ENCODE measurements at places on chromosomes 7 and 10. TPM values are rescaled to one million over a fixed set of nuclear protein-coding genes. Genes with fewer than 3 reads are reported as not detected.

SPDYE6 gene
- not detected for total RNA-seq

DCLRE1C gene
- 61.8 TPM for total RNA-seq

PRSS37 gene
- total RNA-seq, result not detected

HOXA7 gene
- not detected for total RNA-seq

CYP3A4 gene
- not detected for total RNA-seq

GRCh38 chr7:156379324-156380070 is 261.1 kb upstream of the RNF32 start:
- no peak for DNase-seq
- no peaks in the 10 kb centered on the region for H3K27me3 ChIP-seq
- H3K27ac ChIP-seq, result no peak overlapping the region
- H3K36me3 ChIP-seq, result no peaks in the 10 kb centered on the region
- no peaks in the 10 kb centered on the region for H3K4me1 ChIP-seq

DNA sequence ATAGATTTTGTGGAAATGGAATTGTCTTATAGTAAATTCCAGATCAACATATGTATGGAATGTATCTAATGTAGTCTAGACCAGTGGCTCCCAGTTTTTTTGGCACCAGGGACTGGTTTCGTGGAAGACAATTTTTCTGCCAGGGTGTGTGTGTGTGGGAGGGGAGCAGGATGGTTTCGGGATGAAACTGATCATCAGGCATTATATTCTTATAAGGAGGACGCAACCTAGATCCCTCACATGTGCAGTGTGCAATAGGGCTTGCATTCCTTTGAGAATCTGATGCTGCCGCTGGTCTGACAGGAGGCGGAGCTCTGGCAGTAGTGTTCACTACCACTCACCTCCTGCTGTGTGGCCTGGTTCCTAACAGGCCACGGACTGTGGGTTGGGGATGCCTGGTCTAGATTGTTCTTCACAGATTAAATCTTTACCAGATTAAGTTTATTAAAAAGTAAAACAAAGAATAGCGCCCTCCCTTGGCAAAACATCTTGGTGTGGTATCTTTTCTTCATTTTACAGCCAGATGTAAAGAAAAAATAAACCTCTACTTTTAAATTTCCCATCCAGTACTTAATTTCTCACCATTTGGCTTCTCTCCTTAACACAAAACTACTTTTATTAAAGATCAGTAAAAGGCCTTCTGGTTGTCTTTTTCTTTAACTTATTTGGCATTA is 48.4 kb downstream of the SEPTIN7 start:
- H3K27me3 ChIP-seq, result no peaks in the 10 kb centered on the region
- H3K27ac ChIP-seq, result no peak overlapping the region
- DNase-seq, result no peak
- no peaks in the 10 kb centered on the region for H3K4me1 ChIP-seq
- no peak overlapping the region for H3K4me3 ChIP-seq

DNA sequence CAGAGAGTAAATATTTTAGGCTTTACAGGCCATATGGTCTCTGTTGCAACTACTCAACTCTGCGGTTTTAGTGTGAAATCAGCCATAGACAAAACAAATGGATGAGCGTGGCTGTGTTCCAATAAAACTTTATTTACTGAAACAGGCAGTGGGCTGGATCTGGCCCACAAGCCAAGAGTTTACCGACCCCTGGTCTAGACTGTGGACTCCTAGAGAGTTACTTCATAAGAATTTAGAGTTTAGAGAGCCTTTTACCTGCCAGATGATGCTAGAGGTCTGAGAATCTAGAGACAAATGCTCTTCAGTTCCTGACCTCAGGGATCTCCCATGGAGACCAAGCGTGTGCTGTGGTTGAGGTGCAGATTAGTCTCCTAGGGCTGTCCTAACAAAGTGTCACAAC is 174.8 kb downstream of the PTEN start:
- H3K36me3 ChIP-seq, result no peaks in the 10 kb centered on the region
- H3K27me3 ChIP-seq, result no peaks in the 10 kb centered on the region
- H3K4me3 ChIP-seq, result no peak overlapping the region
- no peak for DNase-seq
- no peaks in the 10 kb centered on the region for H3K4me1 ChIP-seq
- no peak overlapping the region for H3K27ac ChIP-seq

GRCh38 chr10:26438534-26439341 is 597 bp downstream of the APBB1IP start:
- peak overlapping the region; percentile 82 for H3K27ac ChIP-seq
- peaks cover 48% of the 10 kb centered on the region for H3K4me1 ChIP-seq
- peak overlapping the region; percentile 83 for H3K4me3 ChIP-seq
- peak; percentile 77 for DNase-seq
- H3K36me3 ChIP-seq, result no peaks in the 10 kb centered on the region

DNA sequence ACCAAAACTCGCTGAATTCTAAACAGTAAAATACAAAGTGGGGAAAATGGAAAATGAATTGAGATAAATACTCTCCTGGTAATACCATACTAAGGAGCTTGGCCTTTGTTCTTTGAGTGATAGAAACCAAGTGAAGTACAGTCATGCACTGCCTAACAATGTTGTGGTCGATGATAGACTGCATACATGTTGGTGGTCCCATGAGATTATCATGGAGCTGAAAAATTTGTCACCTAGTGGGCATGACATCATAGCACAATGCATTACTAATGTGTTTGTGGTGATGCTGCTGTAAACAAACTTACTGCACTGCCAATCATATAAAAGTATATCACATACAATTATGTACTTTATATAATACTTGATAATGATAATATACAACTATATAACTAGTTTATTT is 419.1 kb downstream of the ARL4A start:
- no peaks in the 10 kb centered on the region for H3K4me1 ChIP-seq
- DNase-seq, result no peak
- H3K36me3 ChIP-seq, result no peaks in the 10 kb centered on the region

- no peak overlapping the region for H3K27ac ChIP-seq
- peak overlapping the region; percentile 42 for H3K4me3 ChIP-seq
- H3K4me1 ChIP-seq, result peaks cover 21% of the 10 kb centered on the region
- H3K27me3 ChIP-seq, result no peaks in the 10 kb centered on the region
Observed at GRCh38 chr7:74454021-74454924, 567 bp downstream of the GTF2IRD1 start.

DNA sequence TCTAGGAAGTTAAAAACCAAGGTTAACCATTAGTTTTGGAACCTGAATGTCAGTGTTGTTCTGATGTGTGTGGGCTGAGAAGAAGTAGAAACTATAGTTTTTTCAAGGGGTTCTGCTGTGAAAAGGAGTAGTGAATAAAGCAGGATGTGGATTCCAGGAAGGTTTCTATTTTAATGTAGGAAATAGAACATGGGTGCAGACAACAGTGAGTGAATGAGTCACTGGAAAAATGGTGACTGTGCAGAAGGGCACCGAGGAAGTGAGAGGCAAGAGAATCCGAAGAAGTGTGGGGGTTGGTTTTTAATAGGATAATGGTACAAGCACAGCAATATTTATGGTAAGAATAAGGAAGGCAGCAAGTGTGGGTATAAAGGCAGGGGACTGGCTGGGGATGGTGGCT is 120.4 kb downstream of the ARHGAP21 start:
- H3K27ac ChIP-seq, result no peak overlapping the region
- DNase-seq, result no peak
- no peaks in the 10 kb centered on the region for H3K27me3 ChIP-seq
- no peaks in the 10 kb centered on the region for H3K36me3 ChIP-seq

- peak within 1 kb of the TSS; percentile 41 for H3K4me3 ChIP-seq
- no peak for DNase-seq
- peaks cover 10% of the 10 kb centered on the region for H3K4me1 ChIP-seq
- H3K27me3 ChIP-seq, result peaks cover 13% of the 10 kb centered on the region
- H3K27ac ChIP-seq, result no peak within 1 kb of the TSS
Observed at GRCh38 chr7:42236976-42237810, at the start of gene GLI3. Gene GLI3, minus strand, starts transcription at chr7:42237209. Its CDS starts 13,956 bp downstream, at chr7:42223253.

DNA sequence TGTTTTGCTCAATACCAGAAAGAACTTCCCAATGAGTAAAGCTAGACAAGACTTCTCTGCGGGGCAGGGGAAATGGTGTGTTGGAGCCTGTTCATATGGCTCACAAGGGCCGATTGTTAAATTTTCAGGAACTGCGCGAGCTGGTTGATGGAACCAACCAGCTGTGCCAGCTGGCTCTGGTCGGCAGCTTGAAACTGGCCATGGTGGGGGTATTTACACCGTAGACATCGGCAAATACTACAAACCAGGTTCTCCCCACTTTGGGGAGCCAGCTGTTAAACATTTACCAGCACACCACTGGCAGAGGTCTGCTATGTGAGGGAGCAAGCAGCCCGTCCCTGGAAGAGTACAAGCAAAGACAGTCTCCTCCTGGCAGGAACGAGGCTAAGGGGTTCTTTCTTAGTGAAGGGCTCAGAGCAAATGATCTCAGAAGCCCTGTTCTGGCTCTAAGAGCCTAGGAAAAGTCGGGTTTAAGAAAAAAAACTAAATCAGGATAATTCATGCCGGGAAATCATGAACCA is 8.8 kb upstream of the ZMIZ1 start:
- no peaks in the 10 kb centered on the region for H3K4me1 ChIP-seq
- H3K27ac ChIP-seq, result no peak overlapping the region
- no peaks in the 10 kb centered on the region for H3K27me3 ChIP-seq
- DNase-seq, result no peak
- no peaks in the 10 kb centered on the region for H3K36me3 ChIP-seq
- no peak overlapping the region for H3K4me3 ChIP-seq

DNA sequence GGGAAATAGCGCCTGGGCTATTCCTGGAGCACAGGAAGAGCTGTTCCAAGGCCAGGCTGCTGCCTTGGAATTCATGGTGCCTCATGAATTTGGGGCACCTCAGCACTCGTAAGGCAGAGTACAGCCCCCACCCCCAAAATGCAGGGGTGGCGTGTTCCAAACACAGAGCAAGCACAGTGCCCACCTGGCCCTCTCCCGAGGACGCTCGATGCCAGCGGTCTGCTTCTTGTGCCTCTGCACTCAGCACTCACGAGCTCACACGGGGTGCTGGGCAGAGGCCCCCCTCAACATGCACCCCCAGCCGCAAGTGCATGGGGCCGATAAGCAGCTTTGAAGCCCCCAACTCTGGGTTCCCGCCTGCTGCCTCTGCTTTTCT is 60.1 kb downstream of the ZRANB1 start:
- H3K27ac ChIP-seq, result no peak overlapping the region
- H3K4me3 ChIP-seq, result no peak overlapping the region
- H3K4me1 ChIP-seq, result no peaks in the 10 kb centered on the region
- no peak for DNase-seq
- no peaks in the 10 kb centered on the region for H3K27me3 ChIP-seq
